Natural killer cell treated with Interleukin-12 subunit alpha and Interleukin-12 subunit beta and Interleukin-15 and Interleukin-18, amount 100 ng/mL, for 72 hours (primary cell): ENCODE measurements at places on chromosomes 5 and 9. TPM values are rescaled to one million over a fixed set of nuclear protein-coding genes. Genes with fewer than 3 reads are reported as not detected.

Gene STK32A
- total RNA-seq: not detected

Gene OTULINL
- 10.7 TPM for total RNA-seq

Gene PCDHA9
- total RNA-seq: not detected

Gene OGN
- not detected for total RNA-seq

Gene RNF183
- total RNA-seq: not detected

Gene PFN3
- not detected for total RNA-seq

Gene GKAP1
- total RNA-seq: 4.3 TPM

Gene CTNNAL1
- total RNA-seq: 14.6 TPM

Gene OTP
- total RNA-seq: not detected

Gene ARHGEF39
- 4.6 TPM for total RNA-seq

Gene PCDH12
- total RNA-seq: 1.3 TPM

Gene SV2C
- total RNA-seq: 0.06 TPM

Gene PRRT1B
- not detected for total RNA-seq

Gene LCN12
- total RNA-seq: 2.0 TPM

Gene RFX3
- total RNA-seq: 17.2 TPM

Gene WHRN
- total RNA-seq: 2.4 TPM

Gene GLRX
- total RNA-seq: 109 TPM

Gene CRB2
- total RNA-seq: not detected

Gene SGCD
- total RNA-seq: 0.20 TPM

Gene FOXD4L5
- total RNA-seq: 0.25 TPM

Gene IFNK
- total RNA-seq: not detected

Gene NR2F1-AS1
- not detected for total RNA-seq

Gene KCNIP1
- not detected for total RNA-seq

Gene DOCK2
- total RNA-seq: 461 TPM

Gene IL13
- total RNA-seq: 19.6 TPM

Gene IFNB1
- not detected for total RNA-seq

Gene TNC
- total RNA-seq: 0.64 TPM

Gene PIP5KL1
- 3.7 TPM for total RNA-seq

Gene KIF4B
- not detected for total RNA-seq

Gene PCDHA4
- total RNA-seq: not detected

Gene SCGB3A2
- not detected for total RNA-seq

Gene PDE6A
- not detected for total RNA-seq

Gene ANKRD18A
- total RNA-seq: not detected

Gene ESM1
- total RNA-seq: 0.73 TPM

Gene TOPORS
- 12.1 TPM for total RNA-seq

Gene FABP6
- not detected for total RNA-seq

Gene OMD
- total RNA-seq: not detected

Gene RASGEF1C
- total RNA-seq: not detected

Gene C5orf58
- total RNA-seq: not detected

Gene NUTM2G
- total RNA-seq: not detected

Gene CTNND2
- not detected for total RNA-seq

Gene MCIDAS
- not detected for total RNA-seq

Gene INSL4
- total RNA-seq: not detected

Gene NDUFB6
- total RNA-seq: 33.8 TPM

Gene SLC6A3
- not detected for total RNA-seq

Gene TMEM174
- total RNA-seq: not detected

Gene RGS3
- 144 TPM for total RNA-seq

Gene CCL27
- not detected for total RNA-seq

Gene BTNL8
- not detected for total RNA-seq

Gene AGXT2
- not detected for total RNA-seq

Gene PALM2AKAP2
- total RNA-seq: not detected

Gene TTC23L
- total RNA-seq: not detected

Gene DMRTA1
- not detected for total RNA-seq

Gene MAP1B
- total RNA-seq: 0.14 TPM
